ENCODE measurements at places on chromosomes 5 and 9. TPM values are rescaled to one million over a fixed set of nuclear protein-coding genes. Genes with fewer than 3 reads are reported as not detected.
A peak's percentile ranks its signal among the peaks of the same experiment; 100 is the strongest.

DNA sequence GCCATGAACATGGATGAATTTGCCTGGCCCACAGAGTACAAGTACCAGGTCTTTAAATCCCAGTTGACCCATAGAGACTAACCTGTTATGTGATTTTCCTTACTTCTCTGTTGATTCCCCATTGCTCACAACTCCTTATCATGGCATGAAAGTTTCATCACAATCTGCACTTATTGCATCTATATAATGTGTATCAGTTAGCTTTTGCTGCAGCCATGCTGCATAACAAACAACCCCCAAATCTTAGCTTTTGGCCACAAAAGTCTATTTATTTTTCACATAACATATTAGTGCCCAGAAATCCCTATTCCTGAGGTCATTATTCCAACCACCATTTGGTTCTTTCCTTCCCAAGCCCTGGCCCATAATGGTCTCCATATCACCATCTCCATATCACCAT, 3.7 kb downstream of the GGTA1 start:
- no peak overlapping the region for H3K27ac ChIP-seq
- DNase-seq = no peak
- no peaks in the 10 kb centered on the region for H3K36me3 ChIP-seq
- no peak overlapping the region for H3K4me3 ChIP-seq
- H3K4me1 ChIP-seq = peaks cover 46% of the 10 kb centered on the region
- H3K27me3 ChIP-seq = peaks cover 27% of the 10 kb centered on the region

The MLANA gene
- total RNA-seq = not detected

- H3K27ac ChIP-seq = no peak overlapping the region
- H3K4me1 ChIP-seq = no peaks in the 10 kb centered on the region
- no peak overlapping the region for H3K4me3 ChIP-seq
- H3K36me3 ChIP-seq = no peaks in the 10 kb centered on the region
- H3K27me3 ChIP-seq = no peaks in the 10 kb centered on the region
Measured at GRCh38 chr9:29796291-29796952, 2223.1 kb upstream of the C9orf72 start.

GRCh38 chr9:79757074-79757473, 185.3 kb downstream of the TLE4 start:
- H3K27me3 ChIP-seq = no peaks in the 10 kb centered on the region
- H3K36me3 ChIP-seq = no peaks in the 10 kb centered on the region
- H3K4me3 ChIP-seq = no peak overlapping the region
- H3K4me1 ChIP-seq = no peaks in the 10 kb centered on the region
- DNase-seq = no peak
- H3K27ac ChIP-seq = no peak overlapping the region

The ISL1 gene
- total RNA-seq = not detected

DNA sequence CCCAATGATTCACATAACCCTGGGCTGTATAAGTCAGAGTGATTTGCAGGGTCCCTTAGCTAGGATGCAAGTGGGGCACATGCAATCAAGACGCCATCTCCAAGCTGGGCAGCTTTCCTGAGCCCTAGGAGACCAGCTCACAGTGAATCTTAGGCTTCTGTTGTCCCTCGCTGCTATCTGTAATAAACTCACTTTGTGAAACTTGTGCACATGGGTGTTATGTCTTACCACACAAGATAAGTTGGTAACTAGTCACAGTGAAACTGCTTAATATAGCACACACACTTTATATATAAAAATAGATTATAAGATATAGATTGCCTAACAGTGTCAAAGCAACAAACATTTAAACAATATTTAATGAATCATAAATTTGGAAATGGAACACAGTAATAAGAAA, 658.5 kb downstream of the SLCO4C1 start:
- no peak overlapping the region for H3K27ac ChIP-seq
- H3K4me3 ChIP-seq = no peak overlapping the region
- no peaks in the 10 kb centered on the region for H3K27me3 ChIP-seq
- H3K4me1 ChIP-seq = no peaks in the 10 kb centered on the region

The TMEM174 gene
- not detected for total RNA-seq

The OR1L1 gene
- total RNA-seq = not detected

DNA sequence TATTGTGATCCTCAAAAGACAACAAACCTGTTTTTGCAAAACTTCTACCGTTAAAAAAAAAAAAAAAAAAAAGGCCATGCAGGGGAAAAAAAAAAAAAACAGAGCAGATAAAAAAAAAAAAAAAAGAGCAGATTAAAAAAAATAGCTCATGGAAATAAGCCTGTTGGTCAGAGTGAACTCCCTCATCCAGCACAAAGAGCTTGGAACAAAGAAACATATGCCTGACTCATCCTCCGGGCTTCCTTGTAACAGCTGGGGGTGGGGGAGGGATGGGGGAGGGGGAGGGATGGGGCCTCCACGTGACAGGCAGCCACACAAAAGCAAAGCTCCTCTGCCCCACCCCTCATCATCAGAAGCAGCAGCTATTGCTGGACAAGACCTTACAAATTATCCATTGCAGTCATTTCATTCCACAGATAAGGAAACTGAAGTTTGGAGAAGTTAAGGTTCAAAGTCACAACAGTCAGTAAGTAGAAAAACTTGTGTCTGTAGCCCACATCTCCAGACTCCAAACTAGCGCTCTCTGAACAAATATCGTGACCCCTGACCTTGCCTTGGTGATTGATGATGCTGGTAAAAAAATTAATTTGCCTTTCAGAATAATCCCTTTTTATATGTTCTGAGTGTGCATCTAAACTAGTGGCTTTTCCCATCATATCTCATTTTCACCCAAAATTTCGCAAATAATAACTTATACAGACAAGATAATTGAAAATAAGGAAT, 38.9 kb downstream of the SLC35D2 start:
- no peaks in the 10 kb centered on the region for H3K27me3 ChIP-seq
- no peaks in the 10 kb centered on the region for H3K4me1 ChIP-seq
- H3K4me3 ChIP-seq = no peak overlapping the region
- H3K27ac ChIP-seq = peak overlapping the region; percentile 20
- H3K36me3 ChIP-seq = no peaks in the 10 kb centered on the region

DNA sequence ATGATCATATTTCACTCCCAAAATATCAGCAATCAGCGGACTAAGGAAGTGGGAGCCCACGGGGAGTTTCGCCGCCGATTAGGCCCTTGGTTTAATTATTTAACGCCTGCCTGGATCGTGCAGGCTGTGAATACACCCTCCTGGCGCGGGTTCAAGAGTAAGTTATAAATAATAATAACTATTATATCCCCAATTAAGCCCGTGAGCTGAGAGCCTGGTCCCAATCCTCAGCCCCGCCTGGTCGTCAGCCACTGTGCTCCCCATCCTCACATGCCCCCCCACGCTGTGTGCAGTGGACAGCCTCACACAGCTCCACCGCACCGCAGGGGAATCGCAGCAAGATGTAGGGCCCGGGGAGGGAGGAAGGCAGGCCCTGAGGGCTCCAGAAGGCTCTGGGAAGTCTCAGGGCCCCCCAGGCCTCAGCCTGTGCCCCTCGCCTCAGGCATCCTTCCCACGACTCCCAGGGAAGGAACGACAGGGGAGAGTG, 10.8 kb upstream of the PRRX2 start:
- H3K36me3 ChIP-seq = no peaks in the 10 kb centered on the region
- no peaks in the 10 kb centered on the region for H3K27me3 ChIP-seq
- DNase-seq = no peak
- H3K4me1 ChIP-seq = no peaks in the 10 kb centered on the region
- H3K27ac ChIP-seq = no peak overlapping the region
- H3K4me3 ChIP-seq = no peak overlapping the region

The CDX1 gene
- not detected for total RNA-seq

DNA sequence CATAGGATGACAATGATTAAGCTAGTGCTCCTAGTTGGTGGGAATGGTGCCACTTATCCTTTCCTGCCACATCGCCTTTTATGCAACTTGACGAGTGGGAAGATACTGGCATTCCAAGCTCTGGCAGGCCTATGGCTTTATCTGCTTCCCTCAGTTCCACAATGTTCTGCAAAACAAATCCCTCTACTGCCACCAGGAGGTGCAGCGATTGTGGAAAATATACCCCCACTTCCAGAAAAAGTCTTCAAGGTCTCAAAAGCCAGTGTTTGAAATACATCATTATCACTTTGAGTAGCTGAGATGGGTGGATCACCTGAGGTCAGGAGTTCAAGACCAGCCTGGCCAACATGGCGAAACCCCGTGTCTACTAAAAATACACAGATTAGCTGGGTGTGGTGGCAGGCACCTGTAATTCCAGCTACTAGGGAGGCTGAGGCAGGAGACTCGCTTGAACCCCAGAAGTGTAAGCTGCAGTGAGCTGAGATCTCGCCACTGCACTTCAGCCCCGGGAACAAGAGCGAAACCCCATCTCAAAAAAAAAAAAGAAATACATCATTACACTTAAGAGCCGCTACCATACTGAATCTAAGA, 3.4 kb downstream of the CLINT1 start:
- H3K27me3 ChIP-seq = no peaks in the 10 kb centered on the region
- no peak overlapping the region for H3K4me3 ChIP-seq
- peaks cover 23% of the 10 kb centered on the region for H3K4me1 ChIP-seq
- no peak overlapping the region for H3K27ac ChIP-seq
- H3K36me3 ChIP-seq = no peaks in the 10 kb centered on the region
- DNase-seq = no peak

DNA sequence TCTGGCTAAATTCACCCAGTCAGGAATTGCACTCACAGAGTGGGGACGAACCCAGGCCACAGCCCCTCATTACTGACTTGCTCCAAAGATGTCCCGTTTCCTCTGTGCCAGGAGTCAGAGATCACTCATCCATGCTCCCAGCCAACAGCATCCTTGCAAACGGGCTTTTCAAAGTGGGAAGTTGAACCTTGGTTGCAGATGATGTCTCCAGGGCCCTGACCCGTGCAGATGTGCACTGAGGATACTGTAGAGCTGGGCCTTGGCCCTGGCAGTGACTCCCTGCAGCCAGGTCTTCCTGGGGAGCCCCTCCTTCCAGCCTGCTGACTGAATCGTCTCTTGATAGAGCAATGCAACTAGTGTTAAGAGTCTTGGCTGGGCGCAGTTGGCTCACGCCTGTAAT, 22.3 kb downstream of the TCF7 start:
- DNase-seq = no peak
- H3K27ac ChIP-seq = no peak overlapping the region
- no peaks in the 10 kb centered on the region for H3K36me3 ChIP-seq
- no peak overlapping the region for H3K4me3 ChIP-seq
- H3K4me1 ChIP-seq = peaks cover 20% of the 10 kb centered on the region
